Common myeloid progenitor, CD34-positive (primary cell): ENCODE measurements at places on chromosomes 5 and 9.

DNA sequence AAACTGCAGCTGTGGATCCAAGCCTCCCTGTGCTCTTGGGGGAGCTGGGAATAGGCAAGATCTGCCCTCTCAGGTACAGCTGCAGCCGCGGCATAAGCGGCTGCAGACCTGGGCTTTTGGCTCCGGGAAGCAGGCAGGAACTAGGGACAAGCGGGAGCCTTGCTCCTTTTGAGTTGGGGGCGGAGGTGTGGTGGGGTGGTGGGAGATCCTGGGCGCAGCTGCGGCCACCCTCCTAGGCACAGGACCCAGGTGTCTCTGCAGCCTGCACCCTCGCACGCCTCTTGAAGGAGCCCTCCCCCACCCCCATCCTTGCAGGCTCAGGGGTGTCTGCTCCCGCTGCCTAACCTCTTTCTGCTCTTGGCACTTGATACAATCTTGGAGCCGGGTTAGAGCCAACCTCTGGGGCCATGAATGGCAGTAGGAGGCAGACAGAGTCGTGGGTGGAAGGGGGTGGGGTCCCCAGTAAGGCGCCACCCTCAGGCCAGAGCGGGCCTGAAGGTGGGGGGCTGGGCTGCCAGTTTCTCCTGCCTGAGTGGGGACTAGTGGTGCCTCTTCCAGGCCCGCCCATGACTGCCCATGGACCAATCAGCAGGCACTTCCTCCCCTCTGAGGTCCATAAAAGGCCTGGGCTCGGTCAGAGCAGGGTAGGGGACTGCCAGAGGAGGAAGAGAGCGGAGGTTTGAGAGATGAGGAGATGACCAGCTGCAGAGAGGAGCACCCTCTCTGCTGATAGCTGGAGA is 267.6 kb upstream of the TNC start:
- no peak for DNase-seq

DNA sequence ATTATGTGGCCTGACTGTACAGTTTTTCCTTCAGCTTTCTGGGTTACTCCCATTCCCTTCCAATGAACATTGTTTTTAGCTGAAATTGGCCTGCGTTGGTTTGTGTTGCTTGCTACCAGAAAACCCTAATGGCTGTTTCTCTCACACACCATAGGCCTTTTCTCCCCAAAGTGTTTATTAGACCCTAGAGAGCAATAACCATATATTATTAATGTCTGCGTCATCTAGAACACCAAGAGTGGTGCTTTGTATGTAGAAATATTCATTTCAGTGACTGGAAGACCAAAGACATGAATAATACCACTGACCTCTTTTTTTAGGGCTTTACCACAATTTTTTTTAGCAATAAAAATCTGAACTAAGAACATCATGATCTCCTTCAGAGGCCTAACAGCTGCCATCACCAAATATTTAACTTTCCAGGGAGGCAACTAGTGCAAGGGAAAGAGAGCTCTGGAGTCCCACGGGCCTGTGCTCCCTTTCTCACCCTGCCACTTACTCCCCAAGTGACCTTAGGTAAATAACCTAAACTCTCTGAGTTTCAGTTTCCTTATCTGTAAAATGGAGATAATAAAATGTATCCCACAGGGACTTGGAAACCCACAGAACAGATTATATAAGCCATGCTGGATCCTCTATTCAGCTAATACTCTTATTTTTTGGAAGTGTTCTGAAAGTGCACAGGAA is 201.9 kb upstream of the ISL1 start:
- no peak for DNase-seq

DNA sequence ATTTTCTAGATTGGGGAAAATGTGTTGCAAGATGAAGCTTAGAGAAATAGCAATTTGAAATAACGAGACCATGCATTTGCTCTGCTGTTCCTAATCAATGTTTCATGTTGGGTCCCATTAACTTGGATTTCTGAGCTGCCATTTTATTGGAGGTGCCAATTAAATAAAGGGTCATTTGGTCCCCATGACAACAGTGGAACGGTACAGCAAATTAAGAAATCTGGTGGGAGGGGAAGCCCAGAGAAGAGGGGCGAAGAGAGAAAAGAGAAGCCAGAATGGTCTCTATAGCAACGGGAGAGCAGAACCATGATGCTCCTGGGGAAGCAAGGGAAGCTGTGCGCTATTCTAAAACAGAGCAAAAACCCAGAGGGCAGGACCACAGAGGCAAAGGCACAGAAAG is 120.2 kb downstream of the ENTREP1 start:
- DNase-seq: no peak

- no peak for DNase-seq
Observed at GRCh38 chr5:177601577-177602457, 1.9 kb downstream of the B4GALT7 start.

DNA sequence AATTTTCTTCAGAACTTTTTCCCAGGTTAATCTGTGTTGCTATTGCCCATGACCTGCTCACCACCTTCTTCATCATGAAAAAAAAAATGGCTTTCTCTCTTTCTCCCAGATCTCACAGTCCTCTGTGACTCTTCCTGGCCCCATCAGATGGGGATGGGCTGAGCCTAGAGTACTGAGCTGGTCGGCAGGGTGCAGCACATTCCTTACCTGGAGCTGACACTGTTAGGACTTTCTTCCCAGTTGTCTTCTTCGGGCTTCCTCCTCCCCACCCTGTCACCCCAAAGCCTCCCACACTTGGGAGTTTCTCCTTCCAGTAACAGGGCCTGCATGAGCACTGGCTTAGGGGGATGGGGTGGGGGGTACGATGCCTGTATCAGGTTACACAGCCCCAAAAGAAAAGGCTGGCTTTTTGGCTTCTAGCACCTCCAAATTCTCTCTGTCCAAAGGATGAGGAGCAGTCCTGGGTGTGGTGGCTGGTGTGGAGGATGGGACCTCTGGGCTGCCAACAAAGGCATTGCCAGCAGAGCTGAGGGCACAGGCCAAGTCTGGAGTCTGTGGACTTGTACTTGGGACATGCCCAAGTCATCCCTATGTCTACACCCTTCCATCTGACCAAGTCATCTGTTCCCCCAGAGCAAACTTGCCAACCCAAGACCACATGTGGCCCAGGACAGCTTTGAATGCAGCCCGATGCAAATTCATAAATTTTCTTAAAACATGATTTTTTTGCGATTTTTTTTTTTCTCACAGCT is 68.0 kb upstream of the HSPA9 start:
- no peak for DNase-seq

DNA sequence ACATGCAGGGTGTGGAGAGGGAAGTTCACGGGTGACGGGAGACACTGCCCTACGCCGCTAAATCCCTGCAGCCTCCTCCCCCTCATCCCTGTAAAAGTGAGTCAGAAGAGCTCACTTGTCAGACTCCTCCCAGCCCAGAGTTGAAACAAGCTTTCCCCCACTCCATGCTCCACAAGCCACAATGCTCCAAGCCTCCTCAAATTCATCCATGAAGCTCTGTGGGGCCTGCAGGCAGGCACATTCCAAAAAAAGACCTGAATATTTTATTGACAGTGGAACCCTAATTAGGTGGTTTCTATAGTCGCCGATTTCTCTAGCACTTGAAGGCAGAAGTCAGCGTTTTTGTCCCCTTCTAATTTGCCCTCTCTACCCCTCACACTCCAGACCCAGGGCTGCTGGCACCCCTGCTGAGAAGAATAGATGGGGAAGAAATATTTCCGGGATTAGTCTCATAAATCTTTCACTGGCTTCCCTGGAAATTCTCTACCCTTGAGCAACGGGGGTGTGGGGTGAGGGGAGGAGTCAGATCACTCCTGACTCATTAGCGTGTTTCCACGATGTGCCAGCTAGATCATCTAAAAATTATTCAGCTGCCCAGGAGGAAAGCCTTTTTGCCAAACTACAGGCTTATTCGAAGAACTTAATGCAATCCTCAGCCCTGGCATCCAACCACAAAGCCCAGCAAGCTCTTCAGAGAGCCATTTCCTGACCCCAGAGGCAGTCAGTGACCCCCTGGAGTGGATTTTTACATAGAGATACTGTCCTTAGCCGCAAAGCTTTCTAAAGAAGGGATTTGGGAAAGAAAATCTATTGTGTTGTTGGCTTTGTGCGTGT is 97.1 kb downstream of the ENC1 start:
- DNase-seq: no peak

- DNase-seq: no peak
Observed at GRCh38 chr5:177389241-177390169, 5.3 kb downstream of the SLC34A1 start.

DNA sequence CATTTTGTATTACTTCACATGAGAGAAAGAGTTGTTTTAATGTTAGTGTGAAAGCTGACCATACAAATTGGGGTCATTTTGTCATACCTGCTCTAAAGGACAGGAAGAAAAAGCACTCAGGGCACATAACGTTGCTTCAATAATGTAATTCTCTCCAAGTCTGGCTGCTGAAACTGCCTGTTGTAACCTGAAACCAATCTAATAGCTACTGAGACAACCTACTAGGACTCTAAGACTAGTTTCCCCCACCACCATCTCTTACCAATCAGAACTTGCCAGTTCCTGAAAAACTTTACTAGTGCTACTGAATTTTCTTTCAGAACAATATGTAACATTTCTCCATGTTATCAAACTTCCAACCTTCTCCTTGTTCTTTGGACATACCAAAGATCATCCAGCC is 374.7 kb downstream of the PTPRD start:
- DNase-seq: no peak

GRCh38 chr9:122309861-122310260 is 45.2 kb downstream of the MRRF start:
- no peak for DNase-seq

DNA sequence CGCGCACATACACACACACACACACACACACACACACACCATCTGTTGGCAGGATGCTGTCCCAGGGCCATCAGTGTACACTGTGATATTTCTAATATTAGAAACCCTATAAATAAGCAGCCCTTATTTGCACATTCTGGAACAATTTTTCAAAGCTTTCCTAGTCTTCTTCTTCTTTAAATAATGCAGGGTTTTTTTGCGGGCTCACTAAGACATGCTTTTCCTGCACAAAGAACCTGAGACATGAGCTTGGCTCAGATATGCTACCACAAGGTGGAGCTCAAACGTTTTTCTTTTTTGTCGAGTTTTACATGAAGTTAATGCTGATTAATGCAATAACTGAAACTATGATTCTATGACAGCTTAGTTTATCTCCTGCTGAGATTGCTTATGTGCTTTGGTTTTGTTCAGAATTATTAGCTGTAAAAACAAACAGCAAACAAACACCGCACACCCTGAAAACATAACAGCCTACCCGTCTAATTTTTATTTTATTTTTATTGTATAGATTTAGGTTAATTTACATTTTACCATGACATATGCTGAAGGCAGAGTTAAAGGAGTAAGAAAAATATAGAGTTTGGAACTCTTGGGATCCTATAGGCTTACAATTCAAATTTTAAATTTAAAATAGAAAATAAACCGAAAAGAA is 95.8 kb downstream of the ALDH1A1 start:
- peak; percentile 86 for DNase-seq

DNA sequence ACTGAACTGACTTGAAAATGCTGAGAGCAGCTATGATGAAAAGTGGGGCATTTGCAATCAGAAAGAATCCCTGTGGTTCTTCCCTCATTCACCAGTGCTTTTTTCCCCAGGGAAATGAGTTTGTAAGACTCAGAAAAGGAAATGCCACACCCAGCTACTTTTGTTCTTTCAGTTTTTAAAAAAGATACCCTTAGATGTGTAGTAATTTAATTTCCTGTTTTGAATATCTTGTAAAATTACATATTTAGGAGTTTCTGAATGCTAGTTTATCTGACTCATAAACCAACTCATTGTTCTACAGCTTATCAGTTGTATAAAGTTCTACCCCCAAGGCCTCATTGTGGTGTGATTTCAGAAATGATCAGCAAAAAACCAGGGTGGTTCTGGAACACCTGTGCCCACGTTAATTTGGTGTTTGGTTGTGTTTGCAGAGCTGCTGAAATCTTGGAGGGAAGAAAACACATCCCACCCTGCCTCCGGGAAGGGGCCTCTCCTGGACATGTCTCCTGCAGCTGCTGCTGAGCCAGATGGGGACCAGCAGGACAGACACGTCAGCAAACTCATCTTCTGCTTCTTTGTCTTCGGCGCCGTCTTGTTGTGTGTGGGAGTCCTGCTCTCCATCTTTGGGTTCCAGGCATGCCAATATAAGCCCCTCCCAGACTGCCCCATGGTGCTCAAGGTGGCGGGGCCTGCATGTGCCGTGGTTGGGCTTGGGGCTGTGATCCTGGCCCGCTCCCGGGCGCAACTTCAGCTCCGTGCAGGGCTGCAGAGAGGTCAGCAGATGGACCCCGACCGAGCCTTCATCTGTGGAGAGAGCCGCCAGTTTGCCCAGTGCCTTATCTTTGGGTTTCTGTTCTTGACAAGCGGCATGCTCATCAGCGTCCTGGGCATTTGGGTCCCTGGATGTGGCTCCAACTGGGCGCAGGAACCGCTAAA is 2.8 kb downstream of the TMEM171 start:
- no peak for DNase-seq

- DNase-seq: no peak
Observed at GRCh38 chr5:41161271-41161670, 52.1 kb downstream of the C6 start.

- DNase-seq: no peak
Observed at GRCh38 chr9:4537581-4537980, 47.3 kb downstream of the SLC1A1 start.

DNA sequence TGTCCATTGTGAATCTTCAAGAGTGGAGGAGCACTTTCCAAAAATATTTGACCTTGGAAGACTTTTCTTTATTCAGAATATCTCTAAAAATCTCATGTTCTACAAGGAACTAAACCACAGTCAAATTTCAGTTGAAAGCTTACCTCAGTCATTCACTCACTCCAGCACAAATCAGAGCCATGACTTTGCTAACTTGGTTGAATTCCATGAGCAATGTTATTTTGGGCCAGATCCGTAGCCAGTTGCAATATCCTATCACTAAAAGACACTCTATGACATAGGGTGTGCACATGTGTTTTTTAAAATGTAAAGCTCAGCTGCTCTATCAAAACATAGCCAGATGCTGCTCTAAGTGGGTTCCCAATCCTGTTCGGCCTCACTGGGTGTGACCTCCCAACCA is 156.1 kb upstream of the ANKRD55 start:
- DNase-seq: no peak

GRCh38 chr5:6759401-6759800 is 46.2 kb downstream of the TENT4A start:
- DNase-seq: no peak

DNA sequence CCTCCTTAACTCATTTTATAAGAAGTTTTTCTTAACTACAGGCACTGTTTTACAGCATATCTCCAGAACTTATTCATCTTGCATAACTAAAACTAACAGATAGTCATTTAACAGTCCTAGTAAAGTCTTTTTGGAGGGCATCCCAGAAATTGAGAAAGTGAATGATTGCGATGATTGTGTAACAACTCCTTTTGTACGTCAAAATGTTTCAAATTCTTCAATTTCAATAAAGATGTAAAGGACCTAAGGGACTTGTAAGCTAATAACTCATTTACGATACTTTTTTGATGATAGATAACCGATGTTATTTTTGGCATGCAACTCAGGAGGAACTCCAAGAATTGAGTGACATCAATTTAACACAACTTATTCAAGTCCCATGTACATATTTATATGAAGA is 42.7 kb downstream of the SVEP1 start:
- no peak for DNase-seq

- DNase-seq: no peak
Observed at GRCh38 chr5:59424515-59424914, 469.0 kb downstream of the PDE4D start.

- DNase-seq: no peak
Observed at GRCh38 chr5:36585701-36586100, 20.7 kb upstream of the SLC1A3 start.
